ENCODE measurements at places on chromosomes 5 and 9.

DNA sequence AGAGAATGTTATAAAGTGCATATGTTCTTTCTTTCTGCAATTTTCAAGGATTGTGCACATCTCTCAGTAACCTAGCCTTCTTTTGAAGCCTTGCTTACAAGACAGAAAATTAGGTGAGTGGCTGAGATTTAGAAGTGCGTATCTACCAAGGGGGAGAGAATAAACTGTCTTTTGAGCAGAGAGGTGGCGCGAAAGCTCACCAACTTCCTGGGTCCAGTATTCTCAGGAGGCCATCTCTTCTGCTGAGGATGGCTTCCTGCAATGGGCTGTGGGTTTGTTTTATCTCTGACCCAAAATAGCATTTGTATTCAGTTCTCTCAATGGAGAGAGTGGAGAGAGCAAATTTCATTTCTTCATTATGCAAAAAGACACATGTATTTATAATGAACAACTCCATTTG lies 75.4 kb upstream of the RPS23 start:
- DNase-seq = no peak

- peak; percentile 77 for DNase-seq
These were observed 6.7 kb upstream of the CDH6 start for GRCh38 chr5:31186672-31187267.

DNA sequence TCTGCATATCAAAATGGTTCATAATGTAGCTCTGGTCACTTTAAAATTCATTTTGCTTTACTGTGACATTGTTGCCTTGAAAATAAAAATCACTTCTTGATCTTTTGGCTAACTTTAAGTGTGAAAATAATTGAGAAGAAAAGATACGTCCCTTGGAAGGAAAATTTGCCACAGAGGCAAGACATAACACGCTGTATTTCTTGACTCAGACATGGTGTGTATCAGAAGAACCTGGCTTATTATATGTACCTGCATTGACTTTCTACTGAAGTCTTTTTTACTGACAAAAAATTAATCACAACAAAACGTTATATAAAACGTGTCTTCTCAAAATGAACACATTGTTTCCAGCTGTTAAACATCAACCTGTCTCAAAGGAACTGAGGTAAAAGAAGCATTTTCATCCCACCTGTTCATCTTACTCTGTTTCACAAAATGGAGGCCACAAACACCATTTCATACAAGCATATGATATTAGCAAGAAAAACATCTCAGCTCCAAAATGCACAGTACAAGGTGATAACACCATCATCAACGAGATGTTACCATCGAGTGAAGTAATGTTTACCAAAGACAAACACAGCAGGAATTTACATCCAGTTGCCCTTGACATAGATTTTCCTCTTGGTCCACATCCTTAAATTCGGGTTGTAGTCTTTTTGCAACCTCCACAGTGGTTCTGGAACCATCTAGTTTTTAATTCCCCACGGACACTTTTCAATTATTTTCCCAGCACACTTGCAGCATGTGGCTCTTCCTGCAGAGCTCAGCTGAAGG lies 179.9 kb downstream of the GLIS3 start:
- no peak for DNase-seq

GRCh38 chr5:142527234-142527633 lies 158.7 kb downstream of the FGF1 start:
- DNase-seq = no peak

- DNase-seq = no peak
These were observed 24.9 kb downstream of the CNOT6 start for GRCh38 chr5:180519098-180519497.

GRCh38 chr9:89848060-89849040 lies 243.5 kb downstream of the GADD45G start:
- DNase-seq = no peak

DNA sequence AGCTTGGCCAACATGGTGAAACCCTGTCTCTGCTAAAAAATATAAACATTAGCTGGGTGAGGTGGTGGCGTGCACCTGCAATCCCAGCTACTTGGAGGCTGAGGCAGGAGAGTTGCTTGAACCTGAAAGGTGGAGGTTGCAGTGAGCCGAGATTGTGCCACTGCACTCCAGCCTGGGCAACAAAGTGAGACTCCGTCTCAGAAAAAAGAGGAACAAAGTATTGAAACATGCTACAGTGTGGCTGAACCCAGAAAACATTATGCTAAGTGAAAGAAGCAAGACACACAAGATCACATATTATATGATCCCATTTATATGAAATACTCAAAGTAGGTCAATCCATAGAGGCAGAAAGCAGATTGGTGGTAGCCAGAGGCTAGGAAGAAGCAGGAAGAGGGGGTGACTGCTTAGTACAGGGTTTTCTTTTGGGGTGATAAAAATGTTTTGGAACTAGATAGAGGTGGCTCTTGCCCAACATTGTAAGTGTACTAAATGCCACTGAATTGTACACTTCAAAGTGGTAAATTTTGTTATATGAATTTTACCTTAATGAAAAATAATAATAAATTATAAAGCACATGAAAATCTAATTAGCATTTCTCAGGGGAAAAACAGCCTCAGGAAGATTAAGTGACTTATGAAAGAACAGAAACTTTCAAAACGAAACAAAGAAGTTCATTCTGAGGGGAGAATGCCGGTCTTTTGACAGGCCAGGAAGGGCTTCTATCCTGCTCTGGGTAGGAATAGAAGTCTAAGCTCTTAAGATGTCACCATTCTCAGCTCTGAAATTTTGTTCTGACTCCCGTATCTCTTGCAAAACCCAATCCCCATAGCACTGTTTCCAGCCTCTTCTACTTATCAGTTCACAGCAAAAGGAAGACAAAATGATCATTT lies 161.1 kb upstream of the TBCA start:
- no peak for DNase-seq

DNA sequence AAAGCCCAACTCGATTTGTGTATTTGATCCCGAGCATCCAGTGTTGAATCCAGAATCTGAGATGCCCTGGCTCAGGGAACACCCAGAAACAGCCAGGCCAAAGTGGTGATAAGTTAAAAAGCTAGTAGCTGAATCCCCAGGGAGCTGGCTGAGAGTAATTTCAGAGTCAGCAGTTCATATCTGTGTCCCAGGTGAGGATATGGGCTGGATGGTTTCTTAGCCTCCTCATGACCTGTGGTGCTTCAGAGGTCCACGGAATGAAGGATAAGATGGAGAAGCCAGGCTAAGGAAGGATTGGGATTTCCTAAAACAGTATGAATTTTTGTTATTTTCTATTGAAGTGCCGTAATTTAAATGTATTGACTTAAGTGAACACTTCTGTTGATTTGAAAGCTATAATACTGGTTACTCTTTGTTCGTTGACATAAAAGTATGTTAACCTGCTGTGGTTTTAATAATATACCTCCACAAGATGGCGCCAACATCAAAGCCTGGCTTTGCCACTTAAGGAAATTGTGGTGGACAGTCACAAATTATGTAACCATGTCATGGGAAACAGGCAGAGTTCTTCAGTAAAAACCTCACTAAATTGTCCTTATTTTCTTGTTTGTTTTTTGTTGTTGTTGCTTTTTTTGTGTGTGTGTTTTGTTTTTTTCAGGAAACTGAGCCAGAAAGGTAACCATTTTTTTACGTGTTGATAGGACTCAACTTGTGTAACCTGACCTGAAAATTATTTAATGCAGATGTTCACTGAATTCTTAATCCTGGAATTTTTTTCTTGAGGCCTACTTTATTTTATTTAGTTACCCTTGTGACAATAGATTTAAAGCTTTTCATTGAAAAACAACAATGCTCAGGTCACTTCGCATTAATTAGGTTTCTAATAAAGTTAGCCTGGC lies 11.4 kb downstream of the MTAP start:
- DNase-seq = peak; percentile 87

DNA sequence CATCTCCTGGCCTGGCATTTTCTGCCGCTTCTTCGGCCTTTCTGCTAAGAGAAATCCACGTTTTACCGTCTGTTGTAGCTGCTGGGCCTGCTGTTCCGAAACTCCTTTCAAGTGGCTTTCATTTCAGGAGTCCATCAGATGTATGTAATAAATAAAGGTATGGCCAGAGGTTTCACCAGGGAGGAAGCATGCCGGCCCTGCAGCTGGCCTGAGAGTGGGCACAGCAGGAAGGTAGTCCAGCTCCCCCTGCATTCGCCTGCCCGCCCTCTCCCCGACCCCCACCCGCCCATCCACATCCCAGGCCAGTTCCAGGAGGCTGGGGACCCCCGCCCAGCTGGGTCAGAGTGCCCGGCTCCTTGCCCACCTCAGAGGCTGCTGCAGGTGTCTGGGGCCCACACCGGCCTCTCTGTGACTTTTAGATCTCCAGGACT lies 46.4 kb upstream of the EXOC3 start:
- no peak for DNase-seq

- DNase-seq = no peak
These were observed 7.1 kb downstream of the NEK6 start for GRCh38 chr9:124264823-124265233.

GRCh38 chr5:122984425-122984824 lies 52.1 kb downstream of the PPIC start:
- DNase-seq = no peak

DNA sequence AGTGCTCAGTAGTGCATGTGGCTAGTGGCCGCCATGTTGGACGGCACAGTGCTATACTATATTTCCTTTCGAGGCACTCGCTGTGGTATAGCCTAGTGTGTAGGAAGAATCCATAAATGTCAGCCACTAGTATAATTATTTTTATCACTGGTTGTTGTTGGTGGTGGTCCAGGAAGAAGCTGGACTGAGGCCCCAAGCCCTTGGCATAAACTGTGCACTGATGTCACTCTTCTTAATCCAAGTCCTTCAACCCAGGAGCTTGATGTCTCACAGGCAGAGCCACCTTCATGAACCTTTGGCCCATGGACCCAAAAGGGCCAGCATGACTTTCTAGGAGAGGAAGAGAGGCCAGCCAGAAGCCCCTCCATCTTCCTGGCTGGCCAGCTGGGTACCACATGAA lies 32.5 kb upstream of the SYNPO start:
- no peak for DNase-seq

DNA sequence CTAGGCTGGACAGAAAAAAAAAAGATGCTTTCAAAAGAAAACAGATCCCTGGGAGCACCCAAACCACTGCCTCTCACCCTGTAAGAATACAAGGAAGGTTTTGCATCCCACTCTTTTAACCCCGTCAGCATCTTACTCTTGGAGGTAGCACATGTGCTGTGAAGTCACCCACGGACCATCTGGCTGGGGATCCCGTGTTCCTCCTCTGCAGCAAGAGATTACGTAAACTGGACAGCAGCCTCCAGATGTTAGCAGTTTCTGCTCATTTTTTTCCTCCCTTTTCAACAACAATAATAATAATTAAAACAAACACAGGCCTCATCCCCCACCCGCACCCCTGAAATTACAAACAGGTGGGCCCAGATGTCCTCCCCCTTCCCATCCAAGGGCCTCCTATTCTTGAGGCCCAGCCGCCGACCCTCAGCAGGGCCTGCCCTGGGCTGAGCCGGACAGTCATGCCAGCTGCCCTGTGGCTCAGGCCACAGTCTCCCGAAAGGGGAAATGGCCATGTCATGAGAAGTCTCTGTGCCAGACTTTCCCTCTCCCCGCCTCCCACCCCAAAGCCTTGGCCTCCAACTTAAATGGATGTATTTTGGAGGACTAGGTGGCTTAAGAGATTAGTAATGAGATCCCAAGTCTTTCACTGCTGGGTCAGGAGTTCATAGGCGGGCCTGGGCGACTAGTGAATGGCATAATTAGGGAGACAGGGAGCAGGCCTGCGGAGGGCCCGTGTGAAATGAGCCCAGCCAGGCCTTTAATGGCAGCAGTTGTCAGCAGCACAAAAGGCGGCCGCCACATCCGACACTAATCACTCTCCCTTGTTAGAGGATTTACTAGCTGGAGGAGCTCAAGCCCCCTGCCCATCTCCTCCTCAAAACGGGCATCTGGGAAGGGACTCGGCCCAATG lies 165.1 kb downstream of the PAPPA start:
- DNase-seq = no peak

- DNase-seq = no peak
These were observed 61.5 kb upstream of the RNF130 start for GRCh38 chr5:180133060-180133459.

DNA sequence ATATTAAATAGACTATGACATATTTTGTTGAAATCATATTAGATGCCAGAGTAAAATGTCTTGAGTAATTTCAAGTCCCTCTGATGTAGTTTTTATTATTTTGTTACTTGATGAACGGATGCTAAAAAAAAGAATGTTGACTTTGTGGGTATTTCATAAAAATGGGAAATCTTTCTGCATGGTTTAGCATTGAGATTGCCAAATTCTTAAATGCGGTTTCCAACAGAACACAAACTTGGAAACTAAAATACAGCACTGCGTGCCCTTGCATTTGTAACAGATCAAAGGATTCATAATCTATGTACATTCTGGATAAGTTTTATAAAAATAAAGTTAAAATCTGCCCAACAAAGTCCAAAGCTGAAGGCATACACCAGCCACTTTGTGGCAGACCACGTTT lies 425.5 kb upstream of the DAB2 start:
- DNase-seq = no peak

GRCh38 chr9:119004618-119004990 lies 364.6 kb downstream of the BRINP1 start:
- peak; percentile 6 for DNase-seq

GRCh38 chr5:139633295-139634027 lies 14.7 kb upstream of the CXXC5 start:
- DNase-seq = peak; percentile 86

- DNase-seq = no peak
These were observed 787.5 kb downstream of the TLE4 start for GRCh38 chr9:80359291-80359690.

- DNase-seq = no peak
These were observed 18.0 kb downstream of the IL5 start for GRCh38 chr5:132525299-132525724.

DNA sequence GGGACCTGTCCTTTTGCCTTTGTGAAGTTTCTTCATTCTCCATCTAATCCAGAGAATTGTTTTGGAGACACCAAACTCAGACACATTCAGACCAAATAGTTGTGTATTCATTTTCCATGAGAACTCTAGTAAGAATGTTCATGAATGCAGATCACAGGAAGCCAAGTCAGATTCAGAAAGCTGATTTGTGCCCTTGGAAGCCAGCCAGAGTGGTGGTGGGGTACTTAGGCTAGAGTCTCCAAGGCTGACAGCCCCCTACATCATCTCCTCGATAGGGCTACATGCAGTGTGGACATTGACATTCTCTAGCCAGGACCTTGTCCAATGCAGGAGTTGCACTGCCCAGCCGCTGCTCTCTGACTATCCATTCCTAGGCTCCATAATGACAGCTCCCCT lies 137.6 kb downstream of the UGCG start:
- no peak for DNase-seq

GRCh38 chr5:157266286-157267007 lies 524 bp downstream of the CYFIP2 start:
- peak; percentile 49 for DNase-seq

- no peak for DNase-seq
These were observed 20.3 kb downstream of the LPCAT1 start for GRCh38 chr5:1503241-1504068.

DNA sequence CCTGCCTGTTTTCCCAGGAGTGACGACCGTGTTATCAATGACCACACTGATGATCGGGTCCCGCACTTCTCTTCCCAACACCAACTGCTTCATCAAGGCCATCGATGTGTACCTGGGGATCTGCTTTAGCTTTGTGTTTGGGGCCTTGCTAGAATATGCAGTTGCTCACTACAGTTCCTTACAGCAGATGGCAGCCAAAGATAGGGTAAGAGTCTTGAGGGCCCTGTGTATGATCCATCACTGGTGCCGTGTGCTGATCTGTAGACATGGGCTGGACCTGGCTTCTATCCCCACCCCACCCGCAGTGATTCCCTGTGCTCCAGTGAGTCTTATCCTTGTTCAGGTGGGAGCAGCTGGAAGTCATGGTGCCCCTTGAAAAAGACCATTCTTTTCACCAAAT lies 26.0 kb downstream of the GABRP start:
- peak; percentile 55 for DNase-seq

GRCh38 chr9:34171753-34172535 lies 6.9 kb upstream of the UBAP1 start:
- DNase-seq = no peak
